IPS DF 6.9 (cell line): ENCODE measurements at places on chromosomes 12 and 14.

- no peak for DNase-seq
These were observed 888 bp upstream of the PPP1R12A start for GRCh38 chr12:79935624-79936345.

DNA sequence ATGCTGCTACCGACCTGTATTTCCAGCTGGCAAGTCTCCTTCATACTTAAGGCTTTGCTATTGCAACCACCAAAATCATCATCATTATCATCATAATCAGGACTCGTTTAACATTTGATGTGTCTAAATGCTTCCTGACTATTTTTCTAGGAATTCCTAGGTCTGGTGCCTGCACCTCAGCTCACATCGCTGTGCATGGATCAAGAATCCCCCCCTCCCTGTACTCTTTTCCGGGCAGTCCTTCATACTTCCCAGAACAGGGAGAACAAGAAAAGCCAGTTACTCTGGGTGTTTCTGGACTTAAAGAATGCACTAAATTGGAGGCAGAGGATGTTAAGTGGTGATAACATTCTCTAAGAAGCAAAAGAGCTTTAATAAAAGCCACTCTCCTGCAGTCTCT lies 9.4 kb downstream of the ERP27 start:
- no peak for DNase-seq

DNA sequence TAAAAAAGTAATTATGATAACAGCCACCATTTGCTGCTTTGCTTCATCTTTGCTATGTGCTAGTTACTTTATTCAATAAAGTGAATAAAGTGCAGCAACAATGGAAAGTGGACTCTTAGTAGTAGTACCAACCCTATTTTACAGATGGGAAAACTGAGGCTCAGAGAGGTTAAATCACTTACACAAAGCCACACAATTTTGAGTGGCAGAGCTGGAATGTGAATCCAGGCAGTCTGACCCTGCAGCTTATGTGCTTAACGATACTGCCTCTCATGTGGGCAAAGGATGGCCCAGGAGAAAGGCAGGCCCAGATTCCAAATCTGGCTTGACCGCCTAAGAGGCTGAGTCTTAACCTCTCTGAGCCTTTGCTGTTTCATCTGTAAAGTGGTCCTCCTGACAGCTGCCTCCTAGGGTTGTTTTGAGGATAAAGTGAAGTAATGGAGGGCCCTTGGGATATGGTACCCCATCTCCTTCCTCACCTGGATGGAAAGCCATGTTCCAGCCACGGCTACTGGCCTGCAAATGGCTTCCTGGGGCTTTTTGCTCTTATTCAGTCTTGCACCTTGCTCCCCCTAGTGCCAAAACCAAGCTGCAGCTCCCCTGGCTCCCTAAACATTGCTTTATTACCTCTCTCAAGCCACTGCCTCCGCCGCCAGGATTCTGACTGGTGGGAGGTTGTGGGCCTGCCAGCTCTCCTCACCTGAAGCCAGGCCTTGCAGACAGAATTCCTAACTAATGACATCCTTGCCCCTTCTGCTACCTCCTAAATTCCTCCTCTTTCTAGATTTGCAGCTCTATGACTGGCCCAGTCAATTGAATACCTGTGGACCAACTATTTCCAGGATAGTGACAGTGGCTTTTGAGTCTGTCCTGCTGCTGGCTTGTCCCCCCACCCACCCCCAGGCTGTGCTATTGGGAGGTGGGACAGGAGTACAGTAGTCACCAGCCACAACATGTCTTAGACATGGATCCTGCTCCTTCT lies 283.3 kb upstream of the PWP1 start:
- DNase-seq: peak; percentile 66

DNA sequence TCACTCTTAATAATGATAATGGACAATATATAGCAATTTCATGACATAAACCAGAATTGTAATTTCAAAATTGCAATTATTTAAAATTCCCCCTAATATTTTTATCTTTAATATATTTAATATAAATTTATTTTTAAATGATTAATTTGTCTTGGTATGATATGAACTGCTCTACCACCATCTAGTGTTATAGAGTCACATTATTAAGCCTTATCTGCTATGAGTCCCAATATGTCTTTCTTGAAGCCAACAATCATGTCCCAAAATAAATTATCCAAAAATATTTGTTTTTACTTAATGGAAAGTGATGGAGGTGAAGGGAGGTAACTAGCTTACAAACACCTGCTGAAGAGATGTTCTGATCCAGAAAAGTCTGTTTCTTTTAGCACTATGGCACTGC lies 151.4 kb downstream of the KCNC2 start:
- no peak for DNase-seq

GRCh38 chr14:26217778-26218177 lies 380.1 kb downstream of the NOVA1 start:
- DNase-seq: no peak

DNA sequence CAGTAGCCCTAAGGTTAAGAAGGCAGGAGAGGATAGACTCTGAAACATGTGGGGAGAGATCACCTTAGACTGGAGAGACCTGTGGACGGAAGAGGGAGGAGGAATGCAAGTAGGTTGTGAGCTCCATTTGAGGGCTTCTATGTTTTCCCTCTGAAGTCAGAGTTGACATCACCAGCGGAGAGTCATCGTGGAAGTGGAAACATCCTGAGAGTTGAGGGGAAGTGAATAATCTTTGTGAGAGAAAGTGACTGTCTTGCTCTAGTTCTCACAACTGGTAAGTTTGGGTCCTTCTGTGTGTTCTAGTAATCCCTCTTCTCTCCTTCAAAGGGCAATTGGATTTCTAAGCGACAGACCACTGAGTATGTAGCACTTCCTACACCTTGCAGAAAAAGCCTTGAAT lies 103.6 kb upstream of the CCND2 start:
- no peak for DNase-seq

- no peak for DNase-seq
These were observed 12.7 kb downstream of the SCYL2 start for GRCh38 chr12:100279607-100280244.

GRCh38 chr12:40011775-40012129 lies 94.1 kb downstream of the SLC2A13 start:
- no peak for DNase-seq

GRCh38 chr12:23186950-23187349 lies 562.0 kb downstream of the ETNK1 start:
- DNase-seq: no peak

- peak; percentile 97 for DNase-seq
These were observed 4.4 kb upstream of the DNAJC22 start for GRCh38 chr12:49342066-49342913.
